ENCODE measurements at places on chromosomes 13 and 19.

DNA sequence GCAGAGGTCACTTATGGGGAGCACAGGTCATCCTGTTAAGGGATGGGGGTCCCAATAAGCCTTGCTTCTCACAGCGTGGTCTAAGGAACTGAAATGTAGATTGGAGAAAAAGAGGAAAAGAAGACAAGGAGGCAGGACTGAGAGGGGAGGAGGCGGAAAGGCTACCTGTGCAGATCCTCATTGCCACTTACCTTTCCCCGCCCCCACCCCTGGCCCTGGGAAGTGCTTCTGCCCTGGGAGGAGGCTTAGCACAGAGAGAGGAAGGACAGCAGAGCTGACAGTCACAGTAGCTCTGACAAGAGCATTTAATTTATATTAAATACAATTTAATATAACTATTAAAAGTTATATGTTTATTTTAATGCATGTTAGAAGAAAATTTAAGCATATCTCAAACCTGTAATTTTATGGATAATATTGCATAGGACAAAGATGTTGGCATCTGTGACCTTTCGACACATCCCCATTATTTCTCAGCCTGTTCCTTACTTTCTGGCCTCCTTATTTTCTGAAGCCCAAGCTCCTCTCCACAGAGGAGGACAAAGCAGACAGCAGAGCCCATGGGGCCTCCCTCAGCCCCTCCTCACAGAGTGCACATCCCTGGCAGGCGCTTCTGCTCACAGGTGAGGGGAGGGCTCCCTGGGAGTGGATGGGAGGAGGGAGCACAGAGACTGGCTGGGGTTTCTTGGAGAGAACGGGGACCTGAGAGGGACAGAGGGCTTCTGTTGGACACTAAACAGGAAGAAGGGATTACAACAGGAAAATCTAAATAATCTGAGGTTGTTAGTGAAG, 23.4 kb downstream of the CEACAM21 start:
- DNase-seq = no peak

GRCh38 chr13:42007844-42008243, 40.6 kb upstream of the DGKH start:
- DNase-seq = no peak

GRCh38 chr19:2084993-2085720, 11.0 kb downstream of the MOB3A start:
- DNase-seq = no peak

- DNase-seq = no peak
These were observed 330.8 kb downstream of the DLEU7 start for GRCh38 chr13:50512474-50513299.
